Omental fat pad (tissue), 4 donors: ENCODE measurements at places on chromosomes 13 and 19.

DNA sequence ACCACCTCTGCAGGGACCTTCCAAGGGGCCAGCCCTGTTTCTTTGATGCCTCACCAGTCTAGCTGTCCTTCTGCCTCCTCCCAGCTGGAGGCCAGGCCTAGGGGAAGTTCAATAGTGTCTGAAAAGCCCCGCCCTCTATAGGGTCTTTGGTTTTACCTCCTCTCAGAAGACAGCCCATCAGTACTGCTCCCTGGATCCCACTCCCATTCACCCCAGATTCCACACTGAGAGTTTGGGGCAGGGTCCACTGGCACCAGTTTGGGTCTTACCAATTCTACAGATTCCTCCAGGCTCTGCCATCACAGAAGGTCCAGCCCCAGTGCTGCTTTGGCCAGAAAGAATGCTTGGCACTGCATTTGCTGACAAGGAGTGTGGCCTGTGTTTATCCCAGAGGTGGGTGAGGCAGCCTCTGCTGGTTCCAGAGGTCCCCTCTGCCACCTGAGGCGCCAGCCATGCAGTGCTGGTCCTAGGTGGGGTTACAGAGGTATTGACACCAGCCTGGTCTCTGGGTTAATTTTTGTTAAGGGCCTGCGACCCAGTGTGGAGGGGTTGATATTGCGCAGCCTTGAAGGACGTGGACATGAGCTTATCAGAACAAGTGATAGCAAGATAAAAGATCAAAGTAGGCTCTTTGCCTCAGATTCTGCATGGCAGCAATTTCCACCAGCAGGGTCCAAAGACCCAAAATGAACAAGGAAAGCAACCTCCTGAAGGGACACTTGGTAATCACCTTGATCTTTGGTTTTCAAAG is 41.4 kb upstream of the IGSF23 start:
- no peak for DNase-seq

GRCh38 chr13:102707467-102707866 is 12.6 kb upstream of the METTL21C start:
- no peak for DNase-seq

DNA sequence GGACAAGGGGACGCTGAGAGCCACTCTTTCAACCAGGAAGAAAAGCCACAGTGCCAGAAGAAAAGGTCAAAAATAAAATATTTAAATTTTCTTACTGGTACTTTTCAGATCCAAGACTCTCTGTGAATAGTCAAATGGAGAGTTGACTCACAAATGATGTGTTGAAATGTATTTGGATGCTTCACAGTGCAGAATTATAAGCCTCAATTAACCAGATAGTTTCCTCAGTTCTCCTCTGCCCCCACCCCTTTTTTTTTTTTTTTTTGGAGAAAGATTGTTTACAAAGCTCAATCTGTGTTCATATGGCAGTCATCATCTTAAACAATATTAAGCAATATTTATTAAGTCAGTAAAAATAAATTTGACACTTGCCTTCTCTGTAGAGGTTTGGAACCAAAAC is 470.8 kb downstream of the FGF9 start:
- DNase-seq = no peak

DNA sequence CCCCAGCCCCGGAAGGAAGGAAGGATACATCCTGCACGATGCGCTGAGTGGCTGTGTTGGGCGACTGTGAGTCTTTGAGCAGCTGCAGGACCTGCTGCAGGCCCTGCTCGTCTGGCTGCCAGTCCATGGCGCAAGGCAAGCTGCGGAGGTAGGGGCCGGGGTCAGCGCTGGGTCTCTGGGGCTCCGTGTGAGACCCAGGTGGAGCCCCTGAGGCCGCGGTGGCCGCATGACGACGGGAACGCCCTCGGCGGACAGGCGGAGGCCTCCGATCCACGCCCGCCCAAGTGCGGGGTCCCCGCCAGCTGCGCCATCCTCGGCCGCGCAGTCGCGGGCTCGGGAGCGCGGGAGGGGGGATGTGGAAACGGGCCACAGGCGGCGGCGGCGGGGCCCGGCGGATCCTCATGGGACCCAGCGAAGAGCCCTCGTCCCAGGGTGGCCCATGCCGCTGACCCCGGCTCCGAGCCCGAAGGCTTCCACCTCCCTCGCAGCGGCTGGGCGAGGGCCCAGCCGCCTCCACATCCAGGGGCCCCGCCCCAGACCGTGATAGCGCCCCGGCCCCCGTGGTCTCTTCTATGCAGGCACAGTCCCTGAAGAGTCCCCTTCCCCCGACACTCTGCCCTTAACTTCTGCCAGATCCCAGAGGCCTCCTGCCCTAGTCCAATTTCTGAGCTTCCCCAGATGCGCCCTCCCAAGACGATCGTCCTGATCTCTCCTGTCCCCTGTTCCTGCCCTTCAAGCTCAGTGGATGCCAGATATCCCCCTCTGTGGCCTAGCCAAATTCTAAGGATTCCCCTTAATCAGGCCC is 2.7 kb downstream of the TNPO2 start:
- no peak for DNase-seq

DNA sequence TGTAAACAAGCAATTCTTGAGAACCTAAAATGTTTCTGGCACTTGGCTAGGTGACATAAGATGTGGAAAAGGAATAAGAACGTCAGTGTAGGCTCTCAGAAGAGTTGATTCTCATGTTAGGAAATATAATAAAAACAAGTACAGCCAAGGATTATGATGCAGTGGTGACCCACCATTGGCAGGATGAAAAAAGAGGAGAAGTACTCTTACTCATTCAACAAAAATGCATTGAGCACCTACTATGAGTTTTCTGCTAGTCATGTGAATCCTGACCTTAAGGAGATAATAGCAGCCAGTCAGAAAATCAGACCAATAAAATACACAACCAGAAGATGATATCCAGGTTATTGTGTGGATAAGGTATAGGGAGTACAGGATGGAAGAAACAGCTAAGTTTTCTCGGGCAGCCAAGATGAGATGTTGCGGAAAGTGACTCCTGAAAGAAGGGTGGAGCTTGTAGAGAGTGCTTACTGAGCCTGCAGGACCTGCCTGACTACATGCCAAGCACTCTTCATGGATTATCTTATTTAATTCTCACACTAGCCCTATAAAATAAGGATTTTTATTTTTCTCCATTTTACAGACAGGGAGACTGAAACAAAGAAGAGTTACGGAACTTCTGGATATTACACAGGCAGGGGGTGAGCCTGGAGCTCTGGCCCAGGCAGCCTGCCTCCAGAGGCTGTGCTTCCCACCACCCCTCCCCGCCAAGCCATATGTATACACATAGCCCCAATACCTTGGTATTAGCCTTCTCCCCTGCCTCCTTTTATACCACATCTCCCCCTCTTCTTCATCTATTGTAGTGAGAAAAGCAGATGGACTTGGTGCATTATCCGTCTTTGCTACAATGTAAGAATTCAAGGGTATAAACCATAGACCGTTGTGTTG is 58.0 kb downstream of the TGDS start:
- DNase-seq = no peak

- peak; percentile 68 for DNase-seq
Measured at GRCh38 chr19:53792721-53793433, 31.2 kb downstream of the NLRP12 start.

GRCh38 chr13:21638319-21639282 is 32.3 kb upstream of the FGF9 start:
- DNase-seq = no peak

DNA sequence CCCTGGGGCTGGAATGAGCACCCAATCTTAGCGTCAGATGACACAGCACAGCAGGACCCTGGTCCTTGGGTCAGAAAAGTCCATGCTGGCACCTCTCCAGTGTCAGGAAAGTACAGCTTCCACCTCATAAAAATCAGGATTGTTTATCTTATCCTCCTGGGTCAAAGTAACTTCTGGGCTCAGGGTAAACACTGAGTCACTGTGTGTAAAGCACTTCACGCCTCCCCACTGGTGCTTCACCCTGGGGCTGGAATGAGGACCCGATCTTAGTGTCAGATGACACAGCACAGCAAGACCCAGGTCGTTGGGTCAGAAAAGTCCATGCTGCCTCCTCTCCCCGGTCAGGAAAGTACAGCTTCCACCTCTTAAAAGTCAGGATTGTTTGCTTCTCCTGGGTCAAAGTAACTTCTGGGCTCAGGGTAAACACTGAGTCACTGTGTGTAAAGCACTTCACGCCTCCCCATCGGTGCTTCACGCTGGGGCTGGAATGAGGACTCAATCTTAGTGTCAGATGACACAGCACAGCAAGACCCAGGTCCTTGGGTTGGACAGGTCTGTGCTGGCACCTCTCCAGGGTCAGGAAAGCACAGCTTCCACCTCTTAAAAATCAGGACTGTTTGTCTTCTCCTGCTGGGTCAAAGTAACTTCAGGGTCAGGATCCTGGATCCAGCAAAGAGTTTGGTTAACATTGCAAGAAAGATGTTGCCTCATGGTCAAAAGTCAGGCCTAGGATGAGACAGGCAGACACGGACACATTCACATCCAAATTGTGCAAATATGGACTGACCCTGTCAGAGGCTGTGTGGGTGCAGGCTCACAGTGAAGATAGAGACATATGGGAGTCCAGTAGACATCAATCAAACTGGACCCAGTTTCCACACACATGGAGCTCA is 39.2 kb upstream of the CYP2A7 start:
- no peak for DNase-seq

- no peak for DNase-seq
Measured at GRCh38 chr19:20271215-20271926, 104.4 kb downstream of the ZNF486 start.

- no peak for DNase-seq
Measured at GRCh38 chr13:53013113-53013512, 15.5 kb upstream of the OLFM4 start.

DNA sequence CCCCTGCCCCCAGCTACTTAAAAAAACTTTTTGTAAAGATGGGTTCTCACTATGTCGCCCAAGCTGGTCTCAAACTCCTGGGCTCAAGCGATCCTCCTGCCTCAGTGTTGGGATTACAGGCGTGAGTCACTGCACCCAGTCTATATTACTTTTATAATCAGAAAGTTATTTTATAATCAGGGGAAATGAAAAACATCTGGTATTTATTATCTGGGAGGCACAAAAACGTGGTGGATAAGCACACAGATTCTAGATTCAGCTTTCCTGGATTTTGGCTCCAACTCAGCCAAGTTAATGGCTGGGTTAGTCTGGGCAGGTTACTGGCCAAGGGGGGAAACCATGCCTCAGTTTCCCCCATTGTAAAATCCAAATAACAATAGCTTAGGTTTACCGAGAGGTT is 24.7 kb downstream of the KEAP1 start:
- DNase-seq = no peak

- DNase-seq = no peak
Measured at GRCh38 chr13:66886264-66886663, 343.9 kb downstream of the PCDH9 start.

DNA sequence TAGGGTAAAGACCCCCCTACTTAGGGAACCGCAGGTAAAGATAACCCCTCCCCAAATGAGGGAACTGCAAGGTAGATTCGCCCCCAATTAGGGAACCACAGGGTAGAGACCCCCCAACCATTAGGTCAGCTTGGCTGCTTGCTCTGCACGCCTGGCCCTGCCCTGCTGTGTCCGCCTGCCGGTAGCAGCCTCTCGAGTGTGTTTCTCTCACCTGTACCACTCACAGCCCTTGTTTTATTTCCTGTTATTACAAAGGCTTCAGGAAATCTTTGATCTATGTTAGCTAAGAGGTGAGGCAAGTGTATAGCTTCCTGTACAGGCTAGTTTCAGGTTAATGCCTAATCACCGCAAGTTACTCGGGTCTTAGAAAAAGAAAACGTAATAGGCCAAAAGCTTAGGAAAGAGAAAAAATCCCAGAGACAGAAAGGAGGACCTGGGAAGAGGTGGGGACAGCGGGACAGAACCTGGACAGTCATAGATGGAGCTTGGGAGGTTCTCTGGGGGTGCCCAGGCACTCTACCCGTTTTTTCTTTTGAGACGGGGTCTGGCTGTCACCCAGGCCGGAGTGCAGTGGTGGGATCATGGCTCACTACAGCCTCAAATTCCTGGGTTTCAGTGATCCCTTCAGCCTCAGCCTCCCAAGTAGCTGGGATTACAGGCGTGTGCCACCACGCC is 23.1 kb upstream of the EIF3G start:
- no peak for DNase-seq

GRCh38 chr19:30784850-30785457 is 412.8 kb downstream of the ZNF536 start:
- no peak for DNase-seq

- DNase-seq = no peak
Measured at GRCh38 chr19:6235031-6235951, 44.5 kb downstream of the MLLT1 start.

DNA sequence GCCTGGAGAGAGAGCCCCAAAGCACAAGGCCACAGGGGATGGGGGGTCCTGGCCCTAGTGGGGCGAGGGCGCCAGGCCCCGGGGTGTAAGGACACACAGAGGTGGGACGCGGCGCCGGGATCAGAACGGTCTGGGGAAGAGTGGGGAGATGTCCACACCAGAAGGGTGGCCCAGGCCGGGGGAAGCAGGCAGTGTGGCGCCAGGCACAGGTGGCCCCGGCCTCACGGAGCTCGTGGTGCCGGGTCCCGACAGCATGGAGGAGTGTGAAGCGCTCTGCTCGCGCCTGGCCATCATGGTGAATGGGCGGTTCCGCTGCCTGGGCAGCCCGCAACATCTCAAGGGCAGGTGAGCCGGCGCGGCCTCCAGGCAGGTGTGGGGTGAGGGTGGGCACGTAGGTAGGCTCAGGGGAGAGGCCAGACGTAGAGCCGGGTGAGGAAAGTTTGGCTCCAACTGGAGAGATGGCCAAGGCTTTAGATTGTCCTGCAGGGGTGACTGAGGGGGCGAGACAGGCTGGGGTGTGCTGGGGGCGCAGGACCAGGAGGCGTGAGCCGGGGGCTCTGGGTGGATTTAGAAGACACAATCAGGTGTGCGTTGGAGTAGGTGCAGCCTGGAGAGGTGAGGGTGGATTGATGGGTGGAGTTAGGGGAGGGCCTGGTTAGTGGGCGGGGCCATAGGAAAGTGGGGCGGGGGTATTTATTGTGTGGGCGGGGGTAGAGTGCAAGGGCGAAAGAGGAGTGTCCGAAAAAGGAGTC is 2.9 kb upstream of the ARHGAP45 start:
- no peak for DNase-seq

- DNase-seq = no peak
Measured at GRCh38 chr13:98997738-98998641, 20.1 kb upstream of the DOCK9 start.

DNA sequence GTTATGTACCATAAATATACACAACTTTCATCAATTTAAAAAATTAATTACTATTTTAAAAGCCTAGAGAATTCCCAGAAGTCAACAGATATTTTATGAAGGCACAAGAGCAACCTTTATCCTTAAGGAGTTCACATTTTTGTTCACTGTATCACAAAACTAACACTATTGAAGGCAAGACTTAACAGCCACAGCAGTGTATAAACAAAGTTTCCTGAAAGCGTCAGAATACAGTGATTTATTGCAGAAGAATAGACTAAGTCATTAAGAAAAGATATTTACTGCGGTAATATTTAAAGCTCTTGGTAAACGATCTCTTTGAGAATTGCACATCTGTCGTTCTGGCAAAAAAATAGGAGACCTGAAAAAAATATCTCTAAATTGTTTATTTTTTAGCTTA is 419.3 kb upstream of the NBEA start:
- DNase-seq = no peak

DNA sequence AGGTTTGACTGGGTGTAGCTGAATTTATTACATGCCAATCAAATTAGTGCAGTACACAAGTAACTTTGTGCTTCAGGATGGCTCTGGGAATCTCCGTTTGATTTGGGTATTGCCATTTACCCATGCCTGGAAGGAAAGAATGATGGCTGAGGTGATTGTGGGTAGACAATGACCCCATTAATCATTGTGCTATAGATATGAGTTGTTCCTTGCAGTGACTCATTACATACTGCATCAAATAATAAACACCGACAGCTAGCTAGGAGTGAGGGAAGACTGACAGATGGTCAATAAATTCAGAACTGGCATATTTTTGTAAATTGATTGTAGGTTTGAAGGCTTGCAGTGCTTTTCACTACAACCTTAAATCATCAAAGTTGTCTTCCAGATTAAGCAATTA is 1069.5 kb downstream of the DIAPH3 start:
- no peak for DNase-seq
